ENCODE measurements at places on chromosomes 5 and 9. TPM values are rescaled to one million over a fixed set of nuclear protein-coding genes. Genes with fewer than 3 reads are reported as not detected.
A peak's percentile ranks its signal among the peaks of the same experiment; 100 is the strongest.

GRCh38 chr5:171371326-171371725 lies 16.3 kb upstream of the NPM1 start:
- DNase-seq = no peak

- DNase-seq = no peak
Measured at GRCh38 chr5:170338933-170339779, 41.6 kb upstream of the LCP2 start.

GRCh38 chr9:130895481-130896232 lies 955 bp downstream of the QRFP start:
- DNase-seq = no peak

GRCh38 chr9:134948149-134948548 lies 30.4 kb upstream of the FCN1 start:
- DNase-seq = no peak

- peak; percentile 25 for DNase-seq
Measured at GRCh38 chr9:2469681-2470221, 151.8 kb upstream of the VLDLR start.

DNA sequence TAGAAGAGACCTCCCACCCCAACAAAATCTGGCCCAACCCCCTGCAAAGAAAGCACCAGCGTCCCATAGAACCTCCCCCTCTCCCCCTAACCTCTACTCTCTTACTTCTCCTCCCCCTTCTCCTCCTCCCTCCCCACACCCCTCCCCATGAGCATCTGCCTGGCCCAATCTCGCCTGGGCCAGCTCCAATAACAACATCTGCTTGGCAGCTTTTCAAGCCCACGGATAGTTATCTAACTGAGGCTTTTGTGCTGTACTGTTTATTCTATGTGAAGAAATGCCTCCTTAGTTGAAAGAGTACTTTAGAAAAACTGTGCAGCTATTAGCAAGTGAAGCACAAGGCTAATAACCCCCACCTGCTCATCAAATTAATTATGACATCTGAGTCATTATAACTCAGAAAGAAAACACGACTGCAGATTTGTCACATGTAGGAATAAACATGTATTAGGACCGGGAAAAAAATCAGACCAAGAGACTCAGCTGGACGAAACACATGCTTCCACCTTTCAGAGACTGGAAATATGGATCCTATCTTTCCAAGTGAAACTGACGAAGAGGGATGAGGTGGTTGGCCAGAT lies 42.8 kb downstream of the NFIB start:
- peak; percentile 78 for DNase-seq

DNA sequence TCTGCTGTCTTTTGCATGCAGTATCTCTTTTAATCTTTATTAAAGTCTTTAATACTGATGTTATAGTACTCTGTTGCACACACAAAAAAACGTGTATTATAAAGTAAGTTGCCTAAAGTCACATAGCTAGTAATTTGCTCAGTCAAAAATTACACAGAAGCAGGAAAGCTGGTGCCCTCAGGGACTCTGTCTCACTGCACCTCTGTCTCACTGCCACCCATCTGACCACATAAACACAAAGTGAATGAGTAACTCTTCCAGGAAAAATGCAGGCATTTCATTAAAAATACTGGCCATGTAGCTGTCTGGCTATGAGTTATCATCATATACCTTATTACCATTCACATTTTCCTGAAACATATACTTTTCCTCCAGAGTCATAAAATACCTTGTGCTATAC lies 591.7 kb downstream of the CSNK1G3 start:
- DNase-seq = no peak

DNA sequence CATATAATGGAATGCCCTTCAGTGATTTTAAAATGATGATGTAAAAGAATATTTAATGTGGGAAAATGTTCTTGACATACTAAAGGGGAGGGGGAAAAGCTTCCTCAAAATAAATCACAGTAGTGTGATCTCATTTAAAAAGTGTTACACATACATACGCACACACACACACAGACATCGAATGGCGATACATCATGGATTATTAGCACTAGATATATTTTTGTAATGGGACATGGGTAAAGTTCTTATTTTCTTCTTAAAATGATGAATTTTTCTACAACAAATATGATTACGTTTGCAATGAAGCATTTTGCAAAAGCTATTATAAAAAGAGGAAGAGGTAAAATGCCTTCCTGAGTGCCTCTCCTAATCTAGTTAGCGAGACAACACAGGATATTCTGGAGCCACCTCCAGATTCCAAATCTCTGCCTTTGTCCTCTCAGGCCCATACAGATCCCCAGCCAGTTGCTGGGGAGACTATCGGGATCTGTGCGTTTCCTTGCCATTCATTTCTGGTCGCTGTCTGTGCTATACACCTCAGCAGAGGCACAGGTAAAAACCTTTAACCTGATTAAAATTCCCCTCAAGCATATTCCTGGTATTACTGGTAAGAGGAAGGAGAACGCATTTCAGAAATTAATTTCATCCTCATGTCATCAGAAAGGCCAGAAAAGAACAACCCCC lies 69.6 kb downstream of the SLC28A3 start:
- no peak for DNase-seq

GRCh38 chr5:55226934-55227663 lies at the start of gene MCIDAS:
Gene MCIDAS, minus strand, starts transcription at chr5:55227315. Its CDS starts 177 bp downstream, at chr5:55227138.
- no peak for DNase-seq

KCNMB1 gene
- total RNA-seq = 1.8 TPM

- no peak for DNase-seq
Measured at GRCh38 chr9:36164372-36164771, 4.8 kb upstream of the CCIN start.

DNA sequence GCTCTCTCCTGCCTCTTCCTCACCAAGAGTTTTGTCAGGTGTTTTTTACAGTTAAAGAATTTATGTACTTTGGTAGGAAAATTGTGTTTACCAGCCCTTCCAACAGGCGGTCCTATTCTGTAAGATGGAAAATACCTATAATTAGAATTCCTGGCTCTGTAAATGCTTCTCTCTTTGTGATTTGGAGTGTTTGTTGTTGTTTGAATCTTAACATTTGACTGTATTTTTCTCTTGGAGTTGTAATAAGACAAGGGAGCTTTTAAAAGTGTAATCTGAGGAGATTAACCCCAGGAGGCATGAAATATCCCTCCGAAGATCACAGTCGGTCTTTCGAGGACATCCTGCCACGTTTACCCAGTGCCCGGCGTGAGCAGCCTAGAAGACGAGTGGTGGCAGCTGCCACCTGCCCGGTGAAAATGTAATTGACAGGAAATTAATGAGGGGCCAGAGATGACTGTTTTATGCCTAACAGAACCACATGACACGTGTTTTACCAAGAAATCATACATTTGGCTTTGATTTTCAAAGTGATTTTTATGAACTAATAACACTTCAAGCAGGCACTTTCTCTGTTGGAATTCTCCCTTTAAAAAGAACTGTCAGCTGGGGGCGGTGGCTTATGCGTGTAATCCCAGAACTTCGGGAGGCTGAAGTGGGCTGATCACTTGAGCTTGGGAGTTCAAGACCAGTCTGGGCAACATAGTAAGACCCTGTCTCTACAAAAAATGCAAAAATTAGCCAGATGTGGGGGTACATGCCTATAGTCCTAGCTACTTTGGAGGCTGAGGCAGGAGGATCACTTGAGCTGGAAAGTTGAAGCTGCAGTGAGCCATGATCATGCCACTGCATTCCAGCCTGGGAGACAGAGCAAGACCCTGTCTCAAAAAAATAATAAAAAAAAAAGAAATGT lies 20.0 kb downstream of the ANKRD33B start:
- no peak for DNase-seq

- DNase-seq = no peak
Measured at GRCh38 chr5:90434116-90434714, 24.7 kb upstream of the CETN3 start.

GRCh38 chr9:33222031-33222430 lies 17.9 kb upstream of the SPINK4 start:
- no peak for DNase-seq

DNA sequence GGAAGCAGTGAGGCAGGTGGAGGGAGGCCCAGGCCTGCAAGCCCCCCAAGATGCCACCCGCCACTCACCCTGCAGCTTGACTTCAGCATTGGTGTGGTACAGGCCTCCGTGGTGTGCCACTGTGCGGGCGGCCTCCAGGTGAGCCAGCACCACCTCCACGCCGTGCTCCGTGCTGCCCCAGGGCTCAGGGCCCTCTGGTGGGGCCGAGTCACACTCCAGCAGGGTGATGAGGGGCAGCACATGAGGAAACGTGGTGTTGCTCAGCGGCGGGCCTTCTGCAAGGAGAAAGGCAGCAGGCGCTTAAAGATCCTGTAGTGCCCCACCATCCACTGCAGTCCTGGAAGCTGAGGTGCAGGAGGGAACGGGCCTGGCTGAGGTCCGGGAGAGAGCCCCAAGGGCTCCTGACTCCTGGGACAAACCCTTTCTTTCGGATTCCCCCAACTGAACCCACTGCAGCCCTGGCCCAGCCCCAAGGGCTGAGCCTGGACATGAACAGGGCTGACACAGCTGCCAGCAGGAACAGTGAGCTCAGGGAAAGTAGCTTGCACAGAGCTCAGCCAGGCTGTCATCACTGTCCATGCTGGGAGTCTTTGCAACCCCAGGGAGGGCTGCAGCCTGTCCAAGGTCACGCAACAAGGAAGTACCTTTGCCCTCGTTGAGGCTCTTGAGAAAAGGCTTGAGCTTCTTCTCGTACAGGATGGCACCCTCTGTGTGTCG lies 4.7 kb upstream of the TOR2A start:
- DNase-seq = no peak

CERCAM gene
- total RNA-seq = 30.9 TPM

ARL10 gene
- total RNA-seq = 54.6 TPM

GRCh38 chr5:163193886-163194285 lies 243.5 kb upstream of the CCNG1 start:
- DNase-seq = no peak

GRCh38 chr9:29290516-29290915 lies 1717.2 kb upstream of the C9orf72 start:
- no peak for DNase-seq

Measured in tibial nerve (tissue), 4 donors.